ENCODE measurements at places on chromosomes 3 and 15.

DNA sequence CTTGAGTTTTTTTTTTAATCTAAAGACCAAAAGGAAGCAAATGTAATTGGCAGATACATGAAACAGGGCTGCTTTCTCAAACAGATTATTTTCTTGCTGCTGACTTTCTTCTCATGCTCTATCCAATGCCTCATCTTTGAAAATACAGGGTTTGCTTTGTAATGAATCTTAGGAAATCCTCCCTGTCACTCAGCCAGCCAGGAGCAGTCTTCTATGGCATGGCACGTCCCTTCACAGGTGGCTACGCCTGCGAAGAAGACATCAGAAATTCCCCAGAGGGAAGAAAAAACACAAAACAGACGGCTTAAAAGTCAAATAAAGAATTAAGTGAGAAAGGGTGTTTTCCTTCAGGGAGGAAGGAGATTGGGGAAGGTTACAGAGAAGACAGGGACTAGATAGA, 242.5 kb downstream of the IGSF11 start:
- DNase-seq = no peak

DNA sequence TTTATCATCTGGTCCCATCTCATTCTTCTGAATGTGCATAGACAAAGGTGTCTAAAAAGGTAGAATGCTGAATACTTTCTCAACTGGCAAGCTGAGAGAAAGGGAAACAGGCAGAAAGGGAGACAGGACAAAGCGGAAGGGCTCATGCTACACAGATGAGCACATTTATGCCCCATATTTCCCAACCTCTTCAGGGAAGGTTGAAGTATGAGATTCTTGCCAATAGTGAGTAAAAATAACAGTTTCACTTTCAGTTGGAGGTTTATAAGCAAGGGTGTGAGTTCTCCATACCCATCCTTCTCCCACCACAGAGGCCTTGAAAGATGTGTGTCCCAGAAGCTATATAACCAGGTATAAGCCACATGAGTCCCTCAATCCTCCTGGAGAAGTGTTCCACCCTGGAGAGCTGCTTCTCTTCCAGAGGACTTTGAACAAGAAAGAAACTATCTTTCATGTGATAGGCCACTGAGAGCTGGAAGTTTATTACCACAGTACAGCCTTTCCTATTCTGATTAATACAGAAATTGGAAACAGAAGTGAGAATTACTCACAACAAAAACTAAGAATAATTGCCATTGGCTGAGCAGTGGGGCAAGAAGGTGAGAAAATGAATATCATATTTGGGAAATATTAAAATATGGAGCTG, 709.4 kb upstream of the NR2F2 start:
- DNase-seq = no peak

DNA sequence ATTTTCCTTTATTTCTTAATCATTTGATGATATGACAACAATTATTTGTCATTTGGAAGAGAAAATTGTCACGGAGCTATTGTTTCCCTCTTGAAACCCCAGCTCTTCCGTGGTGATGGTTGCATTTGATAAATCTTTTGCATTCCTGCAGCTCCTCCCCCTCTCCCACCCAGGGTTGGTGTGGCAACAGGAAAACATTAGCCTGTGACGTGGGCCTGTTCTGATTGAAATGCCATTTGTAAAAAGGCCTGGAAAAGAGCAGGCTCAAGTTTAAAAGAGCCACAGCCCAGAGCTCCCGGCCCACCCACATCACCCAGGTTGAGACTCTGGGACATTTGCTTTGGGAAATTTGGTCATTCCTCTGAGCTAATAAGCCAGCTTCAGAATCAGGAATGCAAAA, 282.5 kb downstream of the RPLP1 start:
- no peak for DNase-seq

GRCh38 chr3:196180346-196180745, 30.9 kb downstream of the ZDHHC19 start:
- DNase-seq = no peak

- DNase-seq = no peak
These were observed 70.7 kb downstream of the BLM start for GRCh38 chr15:90787881-90788280.

- DNase-seq = no peak
These were observed 37.1 kb upstream of the SLC4A7 start for GRCh38 chr3:27521179-27521871.

DNA sequence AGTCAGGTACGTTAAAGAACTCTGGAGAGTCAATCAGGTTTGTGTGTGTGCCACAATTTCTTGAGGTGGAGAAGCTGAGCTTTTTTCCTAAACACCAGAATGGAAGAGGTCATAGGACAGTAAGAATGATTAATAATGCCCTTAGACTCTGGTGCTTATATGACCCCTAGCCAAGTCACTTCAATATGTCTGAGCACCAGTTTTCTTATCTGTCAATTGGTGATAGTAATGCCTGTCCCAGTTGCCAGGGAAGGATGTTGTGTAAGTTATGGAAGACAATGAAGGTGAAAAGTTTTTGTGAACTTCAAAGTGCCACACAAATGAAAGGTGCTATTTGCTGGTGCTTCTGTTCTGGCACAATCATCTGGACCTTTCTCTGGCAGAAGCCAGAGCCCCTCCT, 22.2 kb upstream of the DLG1 start:
- DNase-seq = no peak

GRCh38 chr3:16609927-16610580, 4.8 kb upstream of the DAZL start:
- DNase-seq = no peak

DNA sequence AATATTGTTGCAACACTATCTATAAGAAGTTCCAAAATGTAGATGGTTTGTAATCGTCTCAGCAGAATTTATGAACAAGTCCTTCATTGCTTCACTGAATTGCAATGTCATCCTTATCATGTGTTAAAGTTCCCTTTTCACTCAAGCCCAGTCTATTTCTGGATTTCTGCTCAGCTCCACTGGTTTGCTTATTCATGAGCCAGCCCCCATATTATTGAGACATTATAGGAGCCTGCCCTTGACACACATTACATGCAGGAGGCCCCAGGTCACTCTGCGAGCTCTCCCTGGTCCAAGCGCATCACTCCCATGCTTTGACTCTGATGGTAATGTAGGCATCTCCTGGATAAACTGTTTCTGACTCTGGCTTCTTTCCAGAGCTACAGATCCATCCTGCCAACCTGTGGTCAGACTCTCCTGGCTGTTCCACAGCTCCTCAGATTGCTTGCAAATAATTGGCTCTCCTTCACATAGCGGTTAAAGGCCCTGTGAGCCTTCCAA, 56.9 kb downstream of the ABTB1 start:
- DNase-seq = no peak

GRCh38 chr3:109702252-109702651, 364.9 kb upstream of the DPPA4 start:
- peak; percentile 7 for DNase-seq

DNA sequence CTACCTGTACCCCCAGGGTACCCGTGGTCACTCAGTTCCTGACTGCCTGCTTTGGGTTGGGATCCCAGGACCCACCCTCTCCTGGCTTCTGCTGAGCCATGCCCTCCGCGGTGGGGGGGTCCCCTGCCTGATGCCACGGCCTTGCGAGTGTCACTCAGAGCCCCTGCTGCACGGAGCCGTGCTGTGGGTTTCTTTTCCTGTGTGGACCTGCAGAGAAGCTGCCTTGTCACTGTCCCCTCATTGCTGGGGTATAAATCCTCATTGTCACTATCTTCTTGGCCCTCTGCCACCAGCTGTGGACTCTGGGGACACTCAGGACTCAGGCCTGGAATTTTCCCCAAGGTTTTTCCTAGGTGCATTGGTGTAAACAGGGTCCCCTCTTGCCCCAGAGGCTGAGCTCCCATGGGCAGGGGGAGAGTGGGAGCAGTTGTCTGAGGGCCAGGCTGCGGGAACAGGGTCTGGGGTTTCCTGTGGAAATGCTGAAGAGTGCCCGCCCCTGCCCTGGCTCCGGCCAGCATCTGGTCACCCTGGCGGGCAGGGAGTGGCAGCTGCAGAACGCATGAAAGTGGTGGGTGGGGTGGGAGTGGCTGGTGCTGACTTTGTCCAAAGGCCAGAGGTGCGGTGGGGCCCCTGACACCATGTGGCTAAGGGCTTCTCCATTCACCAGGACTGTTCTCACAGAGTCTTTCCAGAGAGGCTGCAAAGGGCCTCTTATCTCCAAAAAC, 191.7 kb downstream of the GOLGA6L6 start:
- no peak for DNase-seq

DNA sequence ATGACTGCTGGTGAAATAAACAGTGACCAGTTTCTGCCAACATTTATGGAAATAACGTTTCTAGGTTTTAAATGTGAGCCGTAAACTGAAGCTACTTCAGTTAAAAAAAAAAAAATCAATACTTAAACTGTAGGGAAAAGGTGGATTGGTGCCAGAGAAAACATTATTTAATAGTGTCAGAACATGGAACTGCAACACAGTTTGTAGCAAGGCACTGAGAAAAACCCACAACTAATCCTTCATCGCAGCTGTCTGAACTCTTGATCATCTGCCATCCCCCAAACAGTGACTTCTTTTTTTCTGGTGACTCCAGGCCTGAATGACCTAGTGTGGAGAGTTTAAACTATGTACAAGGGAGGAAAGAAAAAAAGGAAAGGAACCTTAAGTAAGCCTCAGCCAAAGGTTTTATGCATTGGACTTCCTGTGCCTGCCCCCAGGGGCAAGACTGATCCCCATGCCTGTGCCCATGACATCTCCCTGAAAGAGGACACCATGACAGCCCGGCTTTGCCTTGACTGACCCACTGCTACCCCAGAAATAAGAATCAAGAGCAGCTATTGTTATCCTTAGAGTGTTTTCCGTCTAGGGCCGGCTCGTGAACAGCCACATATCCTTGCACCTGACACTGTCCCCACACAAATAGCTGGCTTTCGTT, 33.1 kb downstream of the CRTAP start:
- no peak for DNase-seq

GRCh38 chr3:24545887-24546286, 51.2 kb upstream of the THRB start:
- no peak for DNase-seq

All from stimulated activated CD4-positive, alpha-beta T cell treated with anti-CD3 and anti-CD28 coated beads, Interleukin-2, amount 100 ng/mL, for 48 hours (primary cell).